ENCODE measurements at places on chromosomes 7 and 10.
A peak's percentile ranks its signal among the peaks of the same experiment; 100 is the strongest.

- no peaks in the 10 kb centered on the region for H3K36me3 ChIP-seq
- peaks cover 11% of the 10 kb centered on the region for H3K27me3 ChIP-seq
- H3K4me1 ChIP-seq = no peaks in the 10 kb centered on the region
- no peak overlapping the region for H3K4me3 ChIP-seq
- no peak for DNase-seq
Observed at GRCh38 chr7:116315293-116315692, 105.0 kb downstream of the TES start.

GRCh38 chr7:120684463-120684862, 173.5 kb downstream of the TSPAN12 start:
- no peak overlapping the region for H3K4me3 ChIP-seq
- no peaks in the 10 kb centered on the region for H3K36me3 ChIP-seq
- no peak overlapping the region for H3K27ac ChIP-seq

DNA sequence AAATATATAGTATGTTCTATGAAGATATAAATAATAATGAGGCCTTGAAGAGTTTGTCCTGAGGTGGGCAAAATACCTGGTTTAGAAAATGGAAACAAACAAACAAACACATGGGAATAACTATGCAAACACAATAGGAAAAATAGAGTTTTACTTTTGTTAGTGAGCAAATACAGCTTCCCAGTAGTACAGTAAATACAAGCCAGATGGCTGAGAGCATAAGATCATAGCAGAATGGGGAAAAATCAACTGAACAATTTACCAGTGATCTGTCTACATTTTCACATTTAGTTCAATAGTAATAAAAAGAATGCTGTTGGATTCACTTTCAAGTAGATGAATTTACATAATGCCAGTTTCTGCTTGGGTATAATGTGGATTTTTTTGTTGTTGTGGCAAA, 45.1 kb downstream of the ADD3 start:
- H3K27ac ChIP-seq = peak overlapping the region; percentile 69
- DNase-seq = no peak
- peaks cover 34% of the 10 kb centered on the region for H3K36me3 ChIP-seq

- H3K4me1 ChIP-seq = peaks cover 27% of the 10 kb centered on the region
- peaks cover 9% of the 10 kb centered on the region for H3K27me3 ChIP-seq
- no peak overlapping the region for H3K4me3 ChIP-seq
Observed at GRCh38 chr7:25894002-25894901, 257.7 kb upstream of the NFE2L3 start.

DNA sequence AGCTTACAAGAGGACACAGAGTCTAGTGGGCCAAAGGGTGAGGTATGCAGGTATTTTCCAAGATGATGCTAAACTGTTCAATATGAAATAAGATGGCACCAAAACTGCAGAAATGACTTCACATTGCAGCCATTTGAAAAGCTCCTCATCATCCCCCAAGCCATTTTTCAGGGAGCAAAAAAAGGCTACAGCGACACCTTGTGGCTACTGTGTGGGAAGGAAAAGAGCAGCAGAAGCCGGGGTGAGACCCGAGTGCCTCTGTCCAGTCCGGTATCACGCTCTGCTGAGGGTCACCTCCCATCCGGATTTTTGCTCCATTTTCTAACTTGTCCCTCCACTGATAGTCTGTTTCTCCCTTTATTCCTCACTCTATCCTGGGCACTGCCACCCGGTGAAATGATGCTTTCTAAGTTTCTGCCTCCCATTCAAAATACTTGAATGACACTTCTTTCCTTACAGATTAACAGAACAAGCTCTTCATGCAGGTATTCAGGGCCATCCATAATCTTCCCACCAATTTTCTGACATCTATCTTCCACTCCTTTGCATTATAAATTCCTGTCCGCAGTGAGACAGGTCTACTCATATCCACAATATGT, 220.2 kb downstream of the DGKI start:
- H3K4me1 ChIP-seq = no peaks in the 10 kb centered on the region
- no peak overlapping the region for H3K27ac ChIP-seq
- peaks cover 14% of the 10 kb centered on the region for H3K27me3 ChIP-seq

DNA sequence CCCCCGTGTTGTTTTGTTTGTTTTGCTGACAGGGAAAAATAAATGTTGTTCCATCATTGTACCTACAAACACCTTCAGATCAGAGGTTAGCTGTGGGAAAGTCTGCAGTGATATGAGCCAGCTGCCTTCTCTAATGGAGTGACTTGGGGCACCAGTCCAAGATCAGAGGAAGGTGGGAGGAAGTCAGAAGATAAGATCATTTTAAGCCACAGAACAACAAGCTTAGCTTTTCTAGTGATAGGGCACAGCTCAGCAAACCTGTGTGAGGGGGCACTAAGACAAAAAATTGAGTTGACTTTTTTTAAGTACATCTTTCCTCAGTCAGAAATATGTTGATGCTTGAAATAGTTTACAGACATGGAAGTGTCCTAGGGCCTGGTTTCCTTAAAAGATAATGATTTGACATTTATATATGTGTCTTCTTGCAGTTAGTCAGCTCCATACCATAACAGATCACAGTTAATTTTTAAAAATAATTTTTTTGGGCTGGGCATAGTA, 240.3 kb upstream of the KAT6B start:
- no peaks in the 10 kb centered on the region for H3K27me3 ChIP-seq
- H3K4me3 ChIP-seq = peak overlapping the region; percentile 77
- peak overlapping the region; percentile 92 for H3K27ac ChIP-seq
- H3K4me1 ChIP-seq = peaks cover 72% of the 10 kb centered on the region
- peaks cover 20% of the 10 kb centered on the region for H3K36me3 ChIP-seq

GRCh38 chr10:111131168-111131799, 54.5 kb downstream of the ADRA2A start:
- peaks cover 13% of the 10 kb centered on the region for H3K27me3 ChIP-seq
- no peak overlapping the region for H3K27ac ChIP-seq
- H3K36me3 ChIP-seq = no peaks in the 10 kb centered on the region
- no peak for DNase-seq
- H3K4me1 ChIP-seq = no peaks in the 10 kb centered on the region

DNA sequence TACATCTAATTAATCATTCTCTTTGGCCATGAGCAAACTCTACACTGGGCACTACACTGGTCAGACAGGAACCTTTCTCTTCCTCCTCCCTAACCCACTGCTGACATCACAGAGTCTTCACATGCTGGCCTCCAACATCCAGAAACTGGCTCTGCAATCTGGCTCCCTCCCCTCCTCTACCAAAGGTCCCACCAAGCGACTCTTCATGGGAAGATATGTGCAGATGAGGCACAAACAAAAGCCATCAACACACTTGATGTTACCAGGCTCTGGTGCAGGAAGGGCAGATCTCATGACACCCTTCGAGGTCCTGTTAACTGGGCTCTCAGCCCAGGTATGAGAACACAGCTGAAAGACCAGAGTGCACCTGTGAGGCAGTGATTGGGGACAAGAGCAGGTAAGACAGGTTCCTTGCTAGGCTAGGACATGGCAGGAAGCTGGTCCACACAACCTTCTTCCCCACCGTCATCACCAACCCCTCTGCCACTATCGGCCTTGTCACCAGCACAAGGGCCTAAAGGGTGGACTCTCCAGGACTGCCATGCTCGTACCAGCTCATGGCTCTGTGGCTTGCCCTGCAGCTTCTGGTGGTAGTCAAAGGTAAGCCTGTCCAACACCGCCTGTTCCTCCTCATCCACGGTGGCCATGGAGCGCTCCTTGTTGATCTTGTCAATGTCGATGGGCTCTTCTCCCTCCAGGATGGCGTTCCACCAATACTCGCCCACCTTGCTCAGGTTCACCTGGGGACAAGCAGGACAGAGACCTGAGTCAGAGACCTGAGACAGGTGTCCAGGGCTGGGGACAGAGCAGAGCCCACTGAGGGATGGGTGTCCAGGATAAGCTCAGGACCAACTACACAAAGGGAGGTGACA, 66.6 kb upstream of the CAMK2B start:
- no peak for DNase-seq
- H3K4me1 ChIP-seq = no peaks in the 10 kb centered on the region
- H3K27ac ChIP-seq = no peak overlapping the region
- no peaks in the 10 kb centered on the region for H3K27me3 ChIP-seq
- H3K36me3 ChIP-seq = peaks cover 10% of the 10 kb centered on the region
- H3K4me3 ChIP-seq = no peak overlapping the region

DNA sequence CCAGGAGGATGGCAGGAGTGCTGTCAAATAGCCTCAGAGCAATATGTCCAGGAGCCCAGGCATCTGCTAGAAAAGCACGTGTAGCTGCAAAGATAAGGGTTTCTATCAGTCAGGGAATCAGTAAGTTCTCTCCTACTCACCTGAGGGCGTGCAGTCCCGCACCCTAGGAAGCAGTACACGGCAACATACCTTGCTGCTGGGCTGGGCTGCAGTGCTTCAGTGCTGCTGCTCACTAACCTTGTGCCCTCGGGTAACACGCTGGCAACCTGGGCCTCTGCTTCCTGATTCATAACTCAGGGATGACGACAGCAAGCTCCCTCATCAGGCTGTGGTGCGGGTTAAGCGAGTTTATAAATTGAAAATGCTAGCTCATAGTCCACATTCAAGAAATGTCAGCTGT, 29.5 kb upstream of the CCNY start:
- no peaks in the 10 kb centered on the region for H3K36me3 ChIP-seq
- H3K27me3 ChIP-seq = peaks cover 27% of the 10 kb centered on the region
- no peaks in the 10 kb centered on the region for H3K4me1 ChIP-seq
- DNase-seq = peak; percentile 8

GRCh38 chr7:122309421-122309820, 4.9 kb upstream of the FEZF1 start:
- DNase-seq = no peak
- no peak overlapping the region for H3K4me3 ChIP-seq
- H3K4me1 ChIP-seq = peaks cover 4% of the 10 kb centered on the region

DNA sequence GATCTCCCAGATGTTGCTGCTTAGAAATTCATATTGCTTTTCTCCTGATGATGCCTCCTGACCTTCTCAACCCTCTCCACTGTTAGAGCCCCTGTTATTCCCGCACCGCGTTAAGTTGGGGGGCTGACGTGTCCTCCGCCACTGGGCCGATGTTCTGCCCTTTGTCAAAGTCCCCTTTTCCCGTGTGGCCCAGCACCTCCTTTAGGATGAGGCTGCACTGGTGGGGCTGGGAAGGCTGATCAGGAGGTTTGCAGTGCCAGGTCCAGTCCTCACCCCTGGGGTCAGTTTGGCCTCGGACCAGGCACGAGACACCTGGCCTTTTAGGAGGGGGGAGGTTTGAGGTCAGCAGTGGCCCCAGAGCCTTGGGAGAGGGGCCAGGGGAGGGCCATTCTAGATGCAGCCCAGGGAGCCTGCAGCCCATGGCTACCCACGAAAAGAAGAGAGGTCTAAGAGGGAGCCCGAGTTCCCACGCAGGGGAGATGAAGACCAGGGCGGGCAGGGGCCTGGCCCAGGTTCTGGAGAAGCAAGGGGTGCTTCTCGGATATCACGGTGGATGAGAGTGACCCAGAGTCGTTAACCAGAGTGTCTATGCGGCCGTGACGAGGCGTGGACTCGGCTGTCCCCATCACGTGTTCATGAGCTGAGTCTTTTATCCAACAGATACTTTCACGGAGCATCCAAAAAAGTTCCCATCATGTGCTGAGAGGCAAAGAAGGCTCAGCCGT, 150.4 kb downstream of the DNAJB6 start:
- no peak for DNase-seq
- no peak overlapping the region for H3K4me3 ChIP-seq
- peaks cover 3% of the 10 kb centered on the region for H3K27me3 ChIP-seq
- H3K36me3 ChIP-seq = no peaks in the 10 kb centered on the region
- H3K27ac ChIP-seq = no peak overlapping the region
- H3K4me1 ChIP-seq = peaks cover 15% of the 10 kb centered on the region

- H3K4me1 ChIP-seq = no peaks in the 10 kb centered on the region
- H3K27ac ChIP-seq = no peak overlapping the region
Observed at GRCh38 chr10:2658780-2659179, 408.6 kb upstream of the PFKP start.

DNA sequence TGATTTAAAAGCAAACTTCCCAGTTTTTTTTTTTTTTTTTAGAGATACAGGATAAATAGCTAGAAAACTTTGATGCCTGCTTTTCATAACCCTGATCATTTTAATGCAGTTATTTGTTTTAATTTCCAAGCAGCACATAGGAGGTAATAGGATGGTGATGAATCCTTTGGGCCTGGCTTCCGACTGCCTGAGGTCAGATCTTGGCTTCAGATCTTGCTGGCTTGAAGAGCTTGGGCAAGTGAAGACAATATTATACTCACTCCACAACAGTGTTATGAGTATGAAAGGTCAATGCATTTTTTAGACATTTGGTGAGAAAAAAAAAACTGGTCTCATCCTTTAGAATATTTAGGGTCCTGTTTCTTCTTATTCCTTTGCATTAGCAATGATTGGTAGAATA, 124.8 kb upstream of the PRKCQ start:
- peaks cover 3% of the 10 kb centered on the region for H3K4me1 ChIP-seq
- H3K27ac ChIP-seq = no peak overlapping the region
- no peak overlapping the region for H3K4me3 ChIP-seq
- H3K27me3 ChIP-seq = peaks cover 17% of the 10 kb centered on the region
- no peak for DNase-seq
- no peaks in the 10 kb centered on the region for H3K36me3 ChIP-seq

DNA sequence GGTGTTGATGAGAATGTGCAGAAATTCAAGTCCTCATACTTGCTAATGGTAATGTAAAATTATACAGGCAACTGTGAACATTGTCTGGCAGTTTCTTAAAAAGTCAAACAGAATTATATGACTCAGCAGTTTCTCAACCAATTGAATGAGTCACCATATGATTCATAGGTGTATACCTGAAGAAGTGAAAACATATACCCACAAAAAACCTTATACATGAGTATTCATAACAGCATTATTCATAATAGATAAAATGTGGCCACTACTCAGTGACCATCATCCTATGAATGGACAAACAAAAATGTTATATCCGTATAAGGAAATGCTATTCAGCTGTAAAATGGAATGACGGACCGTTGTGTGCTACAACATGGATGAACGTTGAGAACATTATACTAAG, 253.5 kb downstream of the MALRD1 start:
- no peak overlapping the region for H3K27ac ChIP-seq
- no peaks in the 10 kb centered on the region for H3K27me3 ChIP-seq
- DNase-seq = no peak
- H3K36me3 ChIP-seq = no peaks in the 10 kb centered on the region
- no peak overlapping the region for H3K4me3 ChIP-seq

DNA sequence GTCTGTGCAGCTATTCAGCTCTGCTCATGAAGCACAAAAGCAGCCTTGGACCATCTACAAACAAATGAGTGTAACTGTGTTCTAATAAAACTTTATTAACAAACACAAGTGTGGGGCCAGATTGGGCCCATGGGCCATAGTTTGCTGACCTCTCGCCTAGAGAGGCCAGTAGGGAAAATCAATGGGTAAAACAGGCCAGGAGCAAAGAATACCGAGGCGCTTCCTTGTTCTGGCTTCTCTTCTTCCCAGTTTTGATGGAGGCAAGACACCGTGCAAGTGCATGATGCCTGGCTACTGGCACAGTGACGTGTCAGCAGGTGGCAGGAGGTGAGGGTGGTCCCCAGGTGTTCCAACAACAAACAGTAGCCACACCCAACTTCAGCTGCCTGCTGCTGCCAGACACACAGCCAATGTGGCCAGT, 94.3 kb upstream of the SDK1 start:
- H3K36me3 ChIP-seq = no peaks in the 10 kb centered on the region
- H3K27me3 ChIP-seq = no peaks in the 10 kb centered on the region
- no peak for DNase-seq
- no peak overlapping the region for H3K4me3 ChIP-seq
